ENCODE measurements at places on chromosomes 4 and X.

- DNase-seq, result no peak
Observed at GRCh38 chrX:153445106-153445855, 575 bp downstream of the TREX2 start.

- DNase-seq, result no peak
Observed at GRCh38 chr4:11624370-11624769, 195.7 kb upstream of the HS3ST1 start.

GRCh38 chrX:85004255-85004654, 578 bp downstream of the APOOL start:
- DNase-seq, result no peak

GRCh38 chr4:188854436-188854835, 715.2 kb downstream of the TRIML1 start:
- DNase-seq, result no peak

- DNase-seq, result no peak
Observed at GRCh38 chr4:140242357-140243277, 88.6 kb upstream of the MAML3 start.

- DNase-seq, result no peak
Observed at GRCh38 chr4:21470535-21470934, 478.0 kb downstream of the KCNIP4 start.

DNA sequence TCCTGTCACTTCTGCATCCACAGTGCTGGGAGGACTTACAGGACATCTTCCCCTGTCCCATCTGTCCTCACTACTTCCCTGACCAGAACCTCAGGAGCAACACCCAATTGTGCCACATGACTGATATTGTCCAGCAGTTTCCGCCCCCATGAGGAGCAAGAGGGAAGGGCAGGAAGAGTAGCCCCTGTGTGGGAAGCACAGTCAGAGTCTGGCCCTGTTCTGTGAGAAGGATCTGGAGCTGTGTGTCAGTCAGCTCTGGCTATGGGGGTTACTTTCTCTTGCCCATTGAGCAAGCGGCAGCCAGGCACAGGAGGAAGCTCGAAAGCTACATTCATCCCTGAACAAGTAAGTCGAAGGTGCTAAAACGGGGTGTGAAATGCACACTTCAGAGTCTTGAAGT, 14.8 kb upstream of the TRIM60 start:
- DNase-seq, result no peak

DNA sequence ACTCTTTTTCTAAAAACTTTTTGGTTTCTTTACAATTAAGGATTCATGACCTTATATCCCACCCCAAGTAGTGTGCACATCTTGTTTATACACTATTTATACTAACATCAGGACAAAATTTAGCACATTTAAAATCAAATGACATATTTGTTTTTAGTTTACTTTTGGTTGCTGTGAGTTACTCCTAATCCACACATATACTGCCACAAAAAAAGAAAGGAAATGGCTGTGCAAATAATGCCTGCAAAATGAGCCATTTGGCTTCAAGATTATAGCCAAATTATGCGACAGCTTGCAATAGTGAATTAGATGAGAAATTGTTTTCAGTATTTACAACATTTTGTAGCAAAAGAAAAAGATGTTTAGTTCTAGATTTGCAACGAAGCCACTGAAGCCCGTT, 10.4 kb upstream of the ARHGEF38 start:
- no peak for DNase-seq

DNA sequence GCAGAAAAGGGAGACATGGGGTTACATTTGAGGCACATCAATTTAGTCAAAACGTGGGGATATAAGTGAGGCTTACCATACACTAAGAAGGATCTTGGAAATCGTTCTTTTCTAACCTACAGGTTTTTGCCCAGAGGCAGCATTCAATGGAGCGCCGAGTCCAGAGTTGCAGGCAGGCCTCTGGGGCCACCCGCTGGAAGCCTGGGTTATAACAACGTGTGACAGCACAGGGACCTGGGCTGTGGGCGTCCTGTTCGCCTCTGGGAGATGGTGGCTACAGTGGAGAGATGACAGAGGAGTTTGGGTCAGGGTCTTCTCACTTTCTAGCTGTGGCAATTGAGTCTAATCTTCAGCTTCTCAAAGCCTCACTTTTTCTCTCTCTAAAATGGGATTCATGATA, 53.9 kb downstream of the ENPP6 start:
- peak; percentile 66 for DNase-seq

GRCh38 chr4:37858872-37859271, 32.0 kb upstream of the TBC1D1 start:
- DNase-seq, result no peak

DNA sequence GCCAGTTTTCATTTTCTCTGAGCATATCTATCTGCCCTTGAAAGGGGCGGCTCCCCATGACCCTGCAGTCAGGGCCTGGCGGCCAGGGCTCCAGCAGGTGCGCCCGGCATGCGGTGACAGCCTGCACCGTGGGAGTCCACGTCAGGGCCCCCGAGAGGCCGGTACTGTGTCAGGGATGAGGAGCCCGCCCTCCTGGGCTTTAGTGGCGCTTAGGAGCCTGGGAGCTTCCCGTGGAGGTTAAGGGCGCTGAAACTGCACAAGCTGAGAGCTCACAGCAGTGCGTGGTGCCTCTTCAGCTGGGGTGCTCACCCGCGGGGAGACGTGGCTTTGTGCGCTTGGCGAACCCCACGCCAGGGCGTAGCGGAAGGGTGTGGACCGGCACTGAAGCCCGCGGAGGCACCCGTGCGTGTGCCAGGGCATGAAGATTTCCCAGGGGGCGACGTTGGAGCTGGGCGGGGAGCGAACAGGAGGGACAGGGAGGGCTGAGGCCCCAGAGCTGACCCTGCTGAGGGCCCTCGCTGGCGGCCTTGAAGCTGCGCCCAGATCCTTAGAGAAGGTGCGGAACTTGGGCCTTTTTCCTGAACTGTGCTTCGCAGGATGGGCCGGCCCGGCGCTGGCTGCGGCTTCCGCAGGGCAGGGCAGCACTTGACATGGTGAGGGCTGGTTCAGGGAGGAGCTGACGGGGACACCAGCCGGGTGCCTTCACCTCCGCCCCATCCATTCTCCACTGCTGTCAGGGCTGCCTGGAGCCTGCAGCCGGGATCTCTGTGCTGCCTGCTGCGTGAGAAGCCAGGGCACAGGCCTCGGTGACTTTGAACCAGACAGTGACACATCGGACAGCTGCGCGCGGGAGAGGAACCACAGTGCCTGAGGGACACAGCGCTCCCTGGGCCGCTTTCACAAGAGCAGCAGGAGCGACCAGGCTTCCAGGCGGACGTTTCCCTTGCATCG, 32.9 kb downstream of the HTT-AS start:
- peak; percentile 38 for DNase-seq

DNA sequence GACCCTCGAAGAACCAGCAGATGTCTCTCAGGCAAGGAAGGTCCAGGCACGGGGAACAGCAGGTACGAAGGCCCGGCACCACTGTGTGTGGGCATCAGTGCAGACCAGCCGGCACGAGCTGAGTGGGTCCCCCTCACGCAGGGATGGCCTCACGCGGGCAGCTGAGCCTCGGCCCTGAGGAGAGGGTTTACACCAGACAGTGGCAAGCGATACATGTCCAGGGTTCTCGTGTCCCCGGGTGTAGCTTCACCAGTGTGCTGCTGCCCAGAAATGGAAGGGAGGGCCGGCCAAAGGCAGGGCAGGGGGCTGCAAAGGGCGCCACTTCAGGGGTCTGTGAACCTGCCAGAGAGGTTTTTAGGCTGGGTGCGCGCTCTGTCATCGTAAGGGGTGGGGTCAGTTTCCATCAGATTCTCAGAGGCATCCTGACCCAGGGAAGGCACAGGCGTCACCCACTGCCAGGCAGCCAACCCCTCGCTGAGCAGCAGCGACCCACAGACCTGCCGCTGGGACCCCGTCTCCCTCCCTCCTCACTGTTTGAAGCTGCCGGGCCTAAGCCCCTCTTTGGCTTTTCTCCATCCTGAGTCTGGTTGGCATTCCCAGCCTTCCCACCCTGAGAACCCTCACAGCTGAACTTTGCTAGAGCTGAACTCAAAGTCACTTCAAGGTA, 107.0 kb downstream of the CPZ start:
- DNase-seq, result no peak

GRCh38 chr4:108337923-108338322, 169.2 kb upstream of the LEF1 start:
- no peak for DNase-seq

DNA sequence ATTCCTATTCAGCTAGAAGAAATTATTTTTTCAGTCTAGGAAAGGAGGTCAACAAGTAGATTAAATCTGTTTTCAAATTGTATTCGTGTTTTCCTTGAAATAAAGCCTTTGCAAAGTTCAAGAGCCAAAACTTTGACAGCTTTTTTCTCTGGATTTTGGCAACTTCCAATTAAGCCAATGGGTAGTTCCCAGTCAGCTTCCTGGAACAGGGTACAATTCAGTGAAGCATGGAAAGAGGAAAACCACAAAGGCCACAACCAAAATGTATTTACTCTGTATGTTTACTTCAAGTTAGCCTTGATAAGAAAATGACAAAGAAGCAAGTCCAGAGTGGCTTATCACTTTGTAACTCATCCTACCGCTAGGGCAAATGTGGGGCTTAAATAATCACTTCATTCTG, 188.6 kb downstream of the COMMD8 start:
- no peak for DNase-seq

- DNase-seq, result no peak
Observed at GRCh38 chr4:79209822-79210635, 115.8 kb downstream of the NAA11 start.

DNA sequence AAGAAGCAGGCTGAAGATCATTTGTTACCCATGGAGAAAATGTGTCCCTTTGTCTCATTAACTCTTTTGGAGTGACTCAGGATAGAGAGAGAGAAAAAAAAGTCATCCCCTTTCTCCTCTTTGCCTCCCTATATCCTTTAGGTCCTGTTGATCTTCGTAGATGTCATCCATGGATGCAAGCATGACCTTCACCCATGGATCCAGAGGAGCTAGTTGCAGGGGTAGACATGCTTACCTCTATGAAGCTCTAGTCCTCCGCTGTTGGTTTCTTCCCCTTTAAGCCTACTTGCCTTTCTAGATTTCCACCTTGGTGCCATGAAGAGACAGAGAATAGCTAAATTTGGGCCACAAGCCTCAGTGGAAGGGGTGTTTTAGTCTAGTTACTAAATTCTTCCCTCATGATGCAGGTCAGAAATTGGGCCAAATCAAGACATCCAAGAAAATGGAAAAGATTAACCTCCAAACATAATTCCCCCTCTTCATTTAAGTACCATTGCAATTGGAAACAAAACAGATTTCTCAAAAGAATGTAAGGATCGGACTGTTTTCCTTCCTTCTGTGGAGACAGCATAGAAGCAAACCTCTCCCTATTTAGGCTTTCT, 178.4 kb downstream of the TECRL start:
- DNase-seq, result no peak

DNA sequence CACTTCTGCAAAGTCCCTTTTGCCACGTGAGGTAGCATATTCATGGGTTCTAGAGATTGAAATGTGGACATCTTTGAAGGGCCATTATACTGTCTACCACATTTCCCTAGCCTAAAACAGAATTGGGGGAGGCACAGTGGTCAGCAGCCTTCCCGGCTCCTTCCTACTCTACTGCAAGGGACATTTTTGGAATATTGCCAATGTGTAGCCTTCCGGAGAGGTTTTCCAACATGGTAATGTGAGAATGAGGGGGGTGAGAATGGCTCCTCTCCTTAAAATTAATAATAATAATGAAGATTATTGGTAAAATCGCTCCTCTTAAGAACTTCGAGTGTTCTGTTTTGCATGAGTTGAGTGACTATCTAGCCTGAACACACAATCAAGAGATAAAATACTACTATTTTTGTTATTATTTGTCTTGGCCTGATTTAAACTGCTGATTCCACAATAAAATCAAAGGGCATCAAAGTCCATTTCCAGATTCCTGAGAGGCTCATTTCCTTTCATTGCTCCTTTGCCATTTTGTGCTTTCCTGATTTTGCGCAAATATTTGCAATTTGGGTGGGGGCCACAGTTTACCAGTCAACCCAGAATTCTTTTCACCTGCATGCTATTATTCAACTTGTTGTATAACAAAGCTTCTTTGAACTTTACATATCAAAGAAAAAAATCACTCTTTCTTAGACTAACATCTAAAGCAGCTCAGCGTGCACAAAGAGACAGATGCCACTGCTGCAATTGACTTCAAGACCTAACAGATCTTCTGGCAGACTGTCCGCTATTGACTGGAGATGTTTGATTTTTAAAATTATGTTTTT, 27.0 kb upstream of the TSPAN5 start:
- DNase-seq, result no peak

DNA sequence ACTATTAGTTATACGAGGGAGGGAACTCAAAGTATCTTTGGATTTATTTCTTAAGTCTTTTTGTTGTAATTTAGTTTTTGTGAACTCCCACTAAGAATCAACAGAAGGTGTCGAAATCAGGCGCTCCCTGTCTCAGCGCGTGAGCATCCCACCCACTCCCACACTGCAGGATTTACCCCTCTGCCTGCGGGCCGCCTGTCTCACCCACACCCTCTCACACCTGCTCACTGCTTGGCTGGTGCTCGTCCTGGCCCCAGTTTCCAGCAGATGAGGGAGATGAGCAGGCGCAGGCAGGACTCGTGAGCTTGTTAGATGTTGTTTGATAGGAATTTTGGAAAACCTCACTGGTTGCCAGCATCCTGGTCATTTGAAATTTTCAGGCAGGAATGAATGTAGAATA, 20.8 kb upstream of the HGFAC start:
- DNase-seq, result no peak

DNA sequence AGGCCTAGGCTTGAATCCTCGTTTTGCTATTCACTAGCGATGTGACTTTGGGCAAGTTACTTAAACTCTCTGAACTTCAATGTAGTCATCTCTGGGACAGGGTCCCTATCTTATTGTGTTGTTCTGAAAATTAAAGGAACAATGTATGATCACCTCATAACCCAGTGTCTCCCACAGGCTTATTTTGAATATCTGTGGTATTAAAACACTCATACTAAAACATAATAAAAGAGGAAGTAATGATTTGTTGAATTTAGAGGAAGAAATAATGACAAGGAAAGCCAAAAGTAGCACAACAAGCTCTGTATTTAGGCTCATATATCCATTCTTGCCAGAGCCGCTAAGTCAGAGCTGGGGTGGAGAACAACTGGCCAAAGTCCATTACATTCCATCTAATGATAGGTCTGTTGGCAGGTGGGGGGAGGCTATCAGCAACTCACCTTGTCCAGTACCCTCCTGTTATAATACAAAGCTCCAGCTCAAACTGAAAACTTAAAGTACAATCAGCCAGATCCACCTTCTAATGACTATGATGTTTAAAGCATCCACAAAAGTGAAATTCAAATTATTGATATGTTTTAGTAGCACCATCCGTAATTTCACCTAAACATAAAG, 64.5 kb upstream of the LSM6 start:
- no peak for DNase-seq

GRCh38 chr4:2343476-2343875, 75.0 kb downstream of the ZFYVE28 start:
- DNase-seq, result peak; percentile 13

GRCh38 chr4:74539044-74539790, 94.3 kb downstream of the AREG start:
- no peak for DNase-seq

All from head of caudate nucleus (tissue), 42 donors.